ENCODE measurements at places on chromosomes 13 and 19.

DNA sequence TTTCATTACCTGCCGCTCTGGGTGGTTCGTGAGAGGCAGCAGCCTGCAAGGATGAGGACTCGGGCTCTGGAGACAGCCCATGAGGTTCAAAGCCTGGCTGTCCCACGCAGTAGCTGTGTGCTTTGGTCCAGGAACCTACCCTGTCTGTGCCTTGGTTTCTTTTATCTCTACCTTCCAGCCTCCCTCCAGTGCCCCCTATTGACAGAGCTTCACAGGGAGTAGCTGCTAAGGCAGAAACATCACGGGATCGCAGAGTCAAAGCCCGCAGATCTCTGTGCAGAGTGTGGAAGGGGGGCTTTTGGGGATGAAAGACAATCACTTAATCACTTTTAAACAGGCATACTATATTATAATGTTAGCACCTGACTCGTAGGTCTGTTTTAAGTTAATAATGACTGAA is 16.2 kb downstream of the ZNF71 start:
- no peak for DNase-seq

DNA sequence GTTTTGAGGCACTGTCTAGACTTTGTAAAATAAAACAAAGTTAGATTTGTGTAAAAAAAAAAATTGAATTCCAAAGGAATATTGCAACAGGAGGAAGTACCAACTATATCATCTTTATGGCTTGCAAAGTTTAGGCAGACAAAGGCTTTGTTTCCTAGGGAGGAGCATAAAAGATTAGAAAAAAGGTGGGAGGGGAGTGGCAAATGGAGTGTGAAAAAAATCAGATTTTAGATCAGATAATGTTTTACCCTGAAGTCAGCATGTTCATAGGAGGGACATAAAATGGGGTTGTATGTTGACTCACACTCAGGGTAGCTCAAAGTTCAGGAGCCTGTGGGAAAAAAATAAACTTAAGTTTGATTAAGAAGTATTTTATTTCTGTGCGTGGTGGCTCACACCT is 3.7 kb downstream of the ZNF85 start:
- no peak for DNase-seq

DNA sequence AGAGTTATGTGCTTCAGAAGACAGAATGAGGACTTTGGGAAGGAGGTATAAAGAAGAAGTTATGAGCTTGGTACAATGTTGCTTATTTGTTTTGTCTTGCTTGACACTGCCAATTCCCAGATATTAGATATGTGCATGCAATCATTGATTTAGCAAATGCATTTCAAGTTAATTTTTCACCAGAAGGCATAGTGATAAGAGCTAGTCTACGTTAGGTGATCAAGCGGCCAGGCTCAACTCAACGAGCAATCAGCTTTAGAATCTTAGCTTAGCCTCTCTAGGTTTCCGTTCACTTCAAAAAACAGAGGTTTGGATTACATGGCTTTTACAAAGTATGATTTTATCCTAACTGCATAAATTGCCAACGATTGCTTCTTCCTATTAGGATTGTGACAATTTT is 81.6 kb upstream of the POSTN start:
- no peak for DNase-seq

GRCh38 chr19:15445807-15446376 is 3.9 kb downstream of the WIZ start:
- DNase-seq, result no peak

GRCh38 chr13:98984983-98985382 is 7.1 kb upstream of the DOCK9 start:
- DNase-seq, result no peak

DNA sequence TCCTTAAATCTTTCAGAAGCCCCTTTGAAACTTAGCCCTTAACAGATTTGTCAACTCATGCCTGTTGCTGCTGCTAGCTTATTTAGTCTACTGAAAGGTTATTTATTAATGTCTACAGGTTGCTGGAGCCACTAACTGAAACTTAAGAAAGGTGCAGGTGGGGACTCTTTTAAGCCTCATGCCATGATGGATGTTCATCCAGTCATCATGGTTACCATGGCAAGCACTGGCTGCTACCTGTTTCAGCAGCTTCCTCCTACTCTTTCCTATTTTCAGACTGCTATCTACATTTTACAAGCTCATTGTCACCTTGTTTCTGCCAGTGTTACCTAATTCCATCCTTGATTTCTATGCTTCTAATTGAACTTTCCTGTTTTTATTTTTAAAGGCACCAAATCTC is 27.1 kb downstream of the DGKH start:
- DNase-seq, result no peak

DNA sequence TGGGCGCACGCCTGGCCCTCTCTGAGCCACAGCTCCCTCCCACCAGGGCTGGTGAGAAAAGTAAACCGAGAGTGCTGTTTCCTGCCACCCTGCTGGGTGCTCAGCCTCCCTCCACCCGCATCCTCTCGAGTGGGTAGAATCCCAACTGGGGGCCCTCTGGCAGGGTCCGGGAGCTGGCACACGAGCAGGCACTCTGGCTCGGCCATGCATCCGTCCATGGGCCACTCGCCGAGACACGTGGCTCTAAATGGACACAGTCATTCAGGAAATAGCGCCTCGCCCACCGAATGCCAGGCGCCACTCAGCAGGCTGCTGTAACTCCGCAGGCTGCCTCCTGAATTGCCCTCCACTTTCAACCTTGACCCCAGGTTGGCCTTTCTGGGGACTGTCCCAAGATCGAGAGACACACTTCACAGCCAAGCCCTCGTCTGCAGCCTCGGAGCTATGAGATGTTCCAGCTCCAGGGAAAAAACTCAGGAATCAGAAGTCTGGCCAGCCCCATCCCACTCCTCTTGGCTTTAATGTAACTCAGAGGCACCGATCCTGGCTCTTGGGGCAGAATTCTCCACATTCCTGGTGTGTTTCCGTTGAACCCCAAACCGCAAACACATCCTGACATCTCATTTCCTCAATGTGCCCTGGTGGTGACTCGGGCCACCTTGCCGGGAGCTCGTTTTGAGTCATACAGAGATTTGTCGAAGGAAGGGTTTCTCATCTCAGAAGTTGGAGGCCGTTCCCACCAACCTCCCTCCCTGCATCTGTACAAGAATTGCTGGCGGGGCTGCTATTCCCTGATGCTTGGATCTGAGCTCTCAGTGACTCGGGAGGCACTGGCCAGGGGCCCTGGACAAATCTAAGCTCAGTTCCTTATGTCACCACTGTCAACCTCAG is 14.1 kb downstream of the KLF2 start:
- no peak for DNase-seq

DNA sequence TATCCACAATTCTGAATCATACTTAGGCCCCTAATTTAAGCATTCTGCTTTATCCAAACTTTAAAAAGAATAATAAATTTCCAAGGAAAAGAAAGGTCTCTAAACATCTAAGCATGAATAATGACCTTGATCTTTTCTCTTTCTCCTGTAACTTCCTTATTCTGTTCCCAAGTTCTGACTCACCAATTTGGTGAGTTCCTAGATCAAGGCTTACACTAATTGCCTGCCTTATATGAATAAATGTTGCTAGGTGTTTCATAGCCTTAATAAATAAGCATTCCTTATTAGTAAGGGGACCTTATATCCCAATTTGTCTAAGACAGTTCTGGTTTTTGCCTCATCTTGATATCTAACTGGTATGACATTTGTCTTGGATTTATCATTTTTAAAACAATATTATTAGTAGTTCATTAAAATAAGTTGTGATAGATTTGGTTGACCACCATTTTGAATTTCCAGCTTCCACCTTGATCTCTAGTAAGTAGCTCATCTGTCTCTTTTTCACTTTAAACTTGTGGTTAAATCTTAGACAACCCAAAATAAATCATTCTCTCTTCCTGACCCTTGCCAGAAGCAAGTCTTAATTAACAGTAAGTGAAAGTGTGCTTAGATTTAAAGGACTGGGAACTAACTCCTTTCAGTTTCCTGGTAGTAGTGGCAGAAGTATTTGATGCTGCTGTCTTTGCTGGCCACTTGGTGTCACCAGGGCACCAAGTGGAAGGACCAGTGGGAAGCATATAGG is 121.2 kb upstream of the MLNR start:
- DNase-seq, result no peak

DNA sequence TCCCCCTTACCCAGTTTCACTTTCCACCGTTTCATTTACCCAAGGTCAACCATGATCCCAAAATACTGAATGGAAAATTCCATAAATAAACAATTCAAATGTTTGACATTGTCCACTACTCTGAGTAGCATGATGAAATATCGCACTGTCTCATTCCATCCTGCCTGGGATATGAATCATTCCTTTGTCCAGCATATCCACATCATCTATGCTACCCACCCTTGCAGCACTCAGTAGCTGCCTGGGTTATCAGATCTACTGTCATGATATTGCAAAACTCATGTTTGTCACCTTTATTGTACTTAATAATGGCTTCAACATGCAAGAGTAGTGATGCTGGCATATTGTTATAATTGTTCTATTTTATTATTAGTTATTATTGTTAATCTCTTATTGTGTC is 263.9 kb upstream of the NBEA start:
- DNase-seq, result no peak

- DNase-seq, result no peak
Measured at GRCh38 chr19:56142087-56142787, 1.1 kb downstream of the ZNF444 start.

DNA sequence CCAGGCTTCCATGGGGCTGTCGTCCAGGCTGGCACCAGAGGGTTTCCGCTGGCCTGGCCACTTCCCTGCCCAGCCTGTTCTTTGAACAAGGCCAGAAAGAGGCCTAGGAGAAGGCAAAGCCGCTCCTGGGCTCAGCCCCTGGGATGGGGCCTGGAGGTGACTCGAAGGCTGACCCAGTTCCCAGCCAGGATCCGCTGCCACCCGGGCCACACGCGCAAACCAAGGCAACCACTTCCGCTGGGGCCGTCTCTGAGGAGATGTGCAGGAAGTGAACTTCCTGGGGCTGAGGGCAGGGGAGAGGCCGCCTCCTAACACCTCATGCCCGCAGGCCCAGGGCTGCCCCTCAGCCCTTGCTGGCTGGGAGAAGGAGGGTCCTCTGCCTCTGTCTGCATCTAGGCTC is 15.2 kb downstream of the PLEKHF1 start:
- peak; percentile 54 for DNase-seq

- DNase-seq, result no peak
Measured at GRCh38 chr13:112053167-112053743, 13.7 kb upstream of the SOX1 start.

- DNase-seq, result no peak
Measured at GRCh38 chr19:34120141-34120540, 52.2 kb upstream of the LSM14A start.

DNA sequence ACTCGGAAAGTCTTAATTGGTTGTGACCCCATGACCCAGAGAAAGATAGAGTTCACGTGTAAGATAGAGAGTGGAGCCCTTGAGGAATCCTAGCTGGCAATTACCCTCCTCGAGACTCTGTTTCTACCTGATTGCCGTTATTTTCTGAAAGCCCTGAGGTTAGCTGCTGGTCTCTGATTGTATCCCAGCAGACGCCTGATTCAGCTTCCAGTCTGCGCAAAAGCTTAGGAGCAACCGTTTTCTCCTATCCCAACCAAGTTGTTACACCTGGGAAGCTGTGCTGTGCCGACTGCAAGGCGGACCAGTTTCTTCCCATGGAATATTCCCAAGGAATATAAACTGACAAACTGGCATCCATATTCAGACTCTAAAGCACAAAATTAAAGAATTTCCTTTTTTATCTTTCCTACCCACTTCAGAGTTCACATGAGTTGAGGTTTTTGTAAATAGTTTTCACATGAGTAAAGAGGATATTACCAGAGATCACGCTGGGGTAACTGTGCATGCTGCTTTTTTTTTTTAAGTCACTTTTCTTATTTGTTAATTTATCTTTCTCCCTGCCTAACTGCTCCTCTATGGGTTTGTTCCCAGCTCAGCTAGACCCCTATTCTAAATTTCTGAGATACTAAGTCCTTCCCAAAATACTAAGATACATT is 1.5 kb upstream of the TRPC4 start:
- DNase-seq, result no peak

DNA sequence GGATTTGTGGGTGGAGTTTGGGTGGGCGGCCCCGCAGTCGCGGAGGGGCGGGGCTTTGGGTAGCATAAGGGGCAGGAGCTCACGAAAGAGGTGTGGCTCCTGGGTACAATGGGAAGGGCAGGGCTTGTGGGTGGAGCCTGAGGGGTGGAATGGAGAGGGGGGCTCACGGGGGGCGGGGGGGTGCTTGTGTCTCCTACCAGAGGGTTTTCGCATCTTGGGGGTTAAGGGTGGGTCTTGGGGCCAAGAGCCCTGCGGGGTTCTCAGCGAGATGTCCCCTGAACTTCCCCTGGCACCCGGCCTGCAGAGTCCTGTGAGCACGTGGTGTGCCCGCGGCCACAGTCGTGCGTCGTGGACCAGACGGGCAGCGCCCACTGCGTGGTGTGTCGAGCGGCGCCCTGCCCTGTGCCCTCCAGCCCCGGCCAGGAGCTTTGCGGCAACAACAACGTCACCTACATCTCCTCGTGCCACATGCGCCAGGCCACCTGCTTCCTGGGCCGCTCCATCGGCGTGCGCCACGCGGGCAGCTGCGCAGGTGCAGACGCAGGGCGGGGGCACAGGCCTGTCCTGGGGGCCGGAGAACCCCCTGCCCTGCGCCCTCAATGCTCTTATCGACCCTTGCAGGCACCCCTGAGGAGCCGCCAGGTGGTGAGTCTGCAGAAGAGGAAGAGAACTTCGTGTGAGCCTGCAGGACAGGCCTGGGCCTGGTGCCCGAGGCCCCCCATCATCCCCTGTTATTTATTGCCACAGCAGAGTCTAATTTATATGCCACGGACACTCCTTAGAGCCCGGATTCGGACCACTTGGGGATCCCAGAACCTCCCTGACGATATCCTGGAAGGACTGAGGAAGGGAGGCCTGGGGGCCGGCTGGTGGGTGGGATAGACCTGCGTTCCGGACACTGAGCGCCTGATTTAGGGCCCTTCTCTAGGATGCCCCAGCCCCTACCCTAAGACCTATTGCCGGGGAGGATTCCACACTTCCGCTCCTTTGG is 5.1 kb downstream of the FSTL3 start:
- DNase-seq, result no peak

DNA sequence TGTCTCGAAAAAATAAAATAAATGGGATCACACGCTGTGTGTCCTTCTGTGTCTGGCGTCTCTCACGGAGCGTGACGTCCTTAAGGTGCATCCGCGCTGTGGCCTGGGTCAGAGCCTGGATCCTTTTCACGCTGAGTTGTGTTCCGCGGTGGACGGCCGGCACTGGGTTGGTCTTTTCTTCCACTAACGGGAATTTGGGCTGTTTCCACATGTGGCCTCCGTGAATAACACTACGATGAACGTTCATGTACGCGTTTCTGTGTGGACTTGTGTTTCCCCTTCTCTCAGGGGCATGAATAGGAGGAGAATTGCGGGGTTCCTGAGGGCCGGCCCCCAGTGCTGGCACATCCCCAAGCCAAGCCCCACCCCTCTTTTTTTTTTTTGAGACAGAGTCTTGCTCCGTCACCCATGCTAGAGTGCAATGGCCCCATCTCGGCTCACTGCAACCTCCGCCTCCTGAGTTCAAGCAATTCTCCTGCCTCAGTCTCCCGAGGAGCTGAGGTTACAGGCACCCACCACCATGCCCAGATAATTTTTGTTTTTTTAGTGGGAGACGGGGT is 6.2 kb upstream of the PTBP1 start:
- DNase-seq, result no peak

DNA sequence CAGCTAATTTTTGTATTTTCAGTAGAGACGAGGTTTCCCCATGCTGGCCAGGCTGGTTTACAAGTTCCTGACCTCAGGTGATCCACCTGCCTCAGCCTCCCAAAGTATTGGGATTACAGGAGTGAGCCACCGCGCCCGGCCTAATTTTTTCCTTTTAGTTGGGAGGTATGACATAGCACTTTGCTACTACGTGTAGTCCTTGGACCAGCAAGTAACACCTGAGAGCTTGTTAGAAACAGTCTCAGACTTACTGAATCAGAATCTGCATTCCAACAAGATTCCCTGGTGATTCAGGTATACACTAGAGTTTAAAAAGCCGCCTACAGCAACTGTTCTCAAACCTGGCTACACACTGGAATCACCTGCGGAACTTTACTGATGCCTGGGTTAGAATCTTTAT is 1.8 kb upstream of the FARP1 start:
- no peak for DNase-seq
